Placental pericyte (primary cell): ENCODE measurements at places on chromosomes 7 and 10. TPM values are rescaled to one million over a fixed set of nuclear protein-coding genes. Genes with fewer than 3 reads are reported as not detected.

The NUDT13 gene
- 1.1 and 2.0 TPM in 2 replicates for total RNA-seq

The PSD gene
- total RNA-seq, result 1.1 and 2.3 TPM in 2 replicates

The LRRC18 gene
- total RNA-seq, result not detected in 2 replicates

The ZNF438 gene
- total RNA-seq, result 4.6 and 4.9 TPM in 2 replicates

The PRSS58 gene
- total RNA-seq, result not detected in 2 replicates

The CRPPA gene
- 1.3 and 2.9 TPM in 2 replicates for total RNA-seq

The FBXO24 gene
- total RNA-seq, result 0.66 and 0.86 TPM in 2 replicates

The PRSS37 gene
- total RNA-seq, result not detected in 2 replicates

The INPP5A gene
- total RNA-seq, result 54.5 and 79.7 TPM in 2 replicates

The CUZD1 gene
- total RNA-seq, result 0.22 and 0.57 TPM in 2 replicates

The PAPOLB gene
- under 0.01 and 0.14 TPM in 2 replicates for total RNA-seq

The MICALL2 gene
- 10.7 and 33.6 TPM in 2 replicates for total RNA-seq

The GNAT3 gene
- total RNA-seq, result not detected in 2 replicates

The CLDN12 gene
- 61.5 and 79.7 TPM in 2 replicates for total RNA-seq

The CYP2C9 gene
- total RNA-seq, result not detected in 2 replicates

The TNRC18 gene
- 61.6 and 117 TPM in 2 replicates for total RNA-seq

The AFAP1L2 gene
- total RNA-seq, result 12.6 and 62.2 TPM in 2 replicates

The ZNF212 gene
- total RNA-seq, result 7.3 and 7.7 TPM in 2 replicates

The C7orf33 gene
- not detected in 2 replicates for total RNA-seq

The THSD7A gene
- 0.44 and 1.0 TPM in 2 replicates for total RNA-seq

The UCN3 gene
- total RNA-seq, result not detected in 2 replicates

The CYP3A7 gene
- total RNA-seq, result 0.44 TPM in 1 of 2 replicates, not detected in the other

The PRSS2 gene
- total RNA-seq, result not detected in 2 replicates
